ENCODE measurements at places on chromosomes 4 and X.

- no peak for DNase-seq
Measured at GRCh38 chr4:66160606-66161005, 490.3 kb upstream of the EPHA5 start.

GRCh38 chr4:78578674-78579425 lies 27.3 kb downstream of the ANXA3 start:
- no peak for DNase-seq

DNA sequence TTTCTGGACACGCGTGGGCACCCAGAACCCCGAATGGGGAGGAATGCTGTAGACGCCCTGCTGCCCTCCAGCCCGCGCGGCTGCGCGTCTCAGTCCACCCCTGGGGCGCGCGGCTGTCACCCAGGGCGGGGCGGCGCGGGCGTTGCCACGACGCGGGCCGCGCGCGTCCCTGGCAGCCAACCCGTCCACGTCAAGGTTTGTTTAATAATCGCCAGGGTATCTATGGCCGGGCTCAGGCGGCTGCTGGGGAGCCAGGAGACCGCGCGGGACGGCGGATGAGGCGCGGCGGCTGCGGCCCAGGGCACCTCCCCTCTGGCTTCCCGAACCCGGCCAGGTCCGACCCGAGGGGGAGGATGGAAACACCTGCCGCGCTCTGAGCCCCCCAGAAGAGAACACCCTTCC lies at the start of gene SPATA18:
Gene SPATA18 (plus strand): TSS at position 92 of the 402 bp plus-strand sequence. CDS start 401 bp downstream, outside the sequence.
- no peak for DNase-seq

- no peak for DNase-seq
Measured at GRCh38 chrX:906586-906985, 276.0 kb downstream of the SHOX start.

DNA sequence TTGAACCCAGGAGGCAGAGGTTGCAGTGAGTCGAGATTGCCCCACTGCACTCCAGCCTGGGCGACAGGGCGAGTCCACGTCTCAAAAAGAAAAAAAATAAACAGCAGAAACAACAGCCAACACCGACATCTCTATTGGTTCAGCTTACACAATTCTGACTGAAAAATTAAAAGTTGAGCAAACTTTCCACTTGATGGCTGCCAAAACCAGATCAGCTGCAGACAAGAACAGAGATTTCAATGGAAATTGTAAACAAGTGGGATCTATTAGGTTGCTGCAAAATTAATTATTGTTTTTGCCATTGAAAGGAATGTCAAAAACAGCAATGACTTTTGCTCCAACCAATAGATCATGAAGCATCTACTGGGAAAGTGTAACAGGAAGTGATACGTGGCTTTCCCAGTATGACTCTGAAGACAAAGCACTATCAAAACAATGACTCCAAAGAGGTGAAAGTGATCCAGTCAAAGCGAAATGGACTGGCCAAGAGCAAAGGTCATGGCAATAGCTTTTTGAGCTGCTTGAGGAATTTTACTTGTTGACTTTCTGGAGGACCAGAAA lies 26.3 kb downstream of the UPF3B start:
- DNase-seq, result no peak

DNA sequence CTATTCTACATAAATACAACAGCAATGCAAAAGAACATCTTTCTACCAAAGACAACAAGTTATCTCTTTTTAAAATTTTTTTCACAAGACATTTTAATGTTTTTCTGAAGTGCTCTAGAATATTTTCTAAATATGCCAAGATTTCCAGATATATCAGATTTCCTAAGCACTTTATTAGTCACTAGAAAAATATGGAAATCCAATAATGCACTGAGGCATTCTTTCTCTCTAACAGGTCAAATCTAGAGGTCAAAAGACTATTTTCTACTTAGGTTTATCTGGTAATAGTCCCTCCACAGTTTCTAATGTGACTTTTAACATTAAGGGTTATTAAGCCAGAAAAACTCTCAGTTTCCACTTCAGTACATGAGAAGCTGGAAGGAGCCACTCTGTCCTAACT lies 1041.2 kb upstream of the INTU start:
- DNase-seq, result no peak

DNA sequence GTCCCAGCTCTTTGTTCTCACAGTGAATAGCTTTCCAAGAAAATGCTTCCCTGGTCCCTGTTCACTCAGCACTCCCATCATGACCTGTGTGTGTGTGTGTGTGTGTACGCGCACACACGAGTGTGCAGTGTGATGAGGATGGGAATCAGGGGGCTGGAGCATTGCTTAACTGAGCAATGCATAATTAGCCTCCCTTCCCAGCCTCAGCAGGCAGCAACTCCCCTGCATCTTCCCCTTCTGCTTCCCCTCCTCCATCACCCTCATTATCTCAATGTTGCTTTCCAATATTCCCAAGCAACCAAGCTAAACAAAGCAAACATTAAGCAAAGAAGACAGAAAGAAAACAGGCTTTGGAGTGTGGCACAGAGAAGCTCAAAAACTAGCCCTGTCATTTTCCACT lies 137.0 kb downstream of the RBM47 start:
- DNase-seq, result no peak

GRCh38 chr4:85369703-85370380 lies 105.1 kb upstream of the ARHGAP24 start:
- no peak for DNase-seq

DNA sequence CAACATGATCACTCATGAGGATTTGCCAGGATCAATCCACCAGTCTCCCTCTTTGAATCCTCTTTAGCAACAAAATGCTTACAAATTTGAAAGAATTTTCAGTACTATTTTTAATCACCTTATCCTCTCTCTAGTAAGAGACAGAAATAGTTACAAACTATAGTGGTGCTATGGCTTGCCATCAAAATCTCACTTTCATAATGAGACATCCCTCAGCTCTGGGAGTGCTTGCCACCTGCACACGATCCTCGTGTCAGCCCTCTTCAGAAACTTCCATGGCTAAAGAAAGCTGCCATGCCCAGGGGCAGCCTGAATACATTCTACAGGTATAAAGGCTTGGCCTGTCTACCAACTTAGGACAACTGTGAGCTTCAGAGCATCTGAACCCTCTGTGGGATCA lies 5.1 kb upstream of the DHX15 start:
- no peak for DNase-seq

- DNase-seq, result no peak
Measured at GRCh38 chrX:149365552-149365951, 139.6 kb downstream of the IDS start.

GRCh38 chr4:2858451-2859217 lies 15.0 kb downstream of the ADD1 start:
- DNase-seq, result no peak

DNA sequence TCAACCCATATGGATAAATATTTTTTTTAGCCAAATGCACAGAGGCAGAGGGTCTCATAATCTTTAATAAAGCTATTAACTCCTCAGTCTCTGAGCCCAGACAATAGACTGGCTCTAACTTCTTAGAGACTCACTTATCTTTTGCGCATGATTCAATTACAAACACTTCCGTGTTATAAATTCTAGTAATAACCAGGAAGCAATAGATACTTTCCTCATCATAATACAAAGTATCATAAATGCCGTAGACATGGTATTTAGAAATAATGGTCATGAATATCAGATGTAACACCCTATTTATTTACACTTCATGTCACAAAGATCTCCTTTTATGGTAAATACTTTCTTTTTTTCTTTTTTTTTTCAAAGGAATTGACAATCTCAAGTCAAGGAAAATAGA lies 4.4 kb upstream of the GIMD1 start:
- no peak for DNase-seq

- peak; percentile 5 for DNase-seq
Measured at GRCh38 chr4:183098019-183098722, 886 bp upstream of the WWC2 start.

DNA sequence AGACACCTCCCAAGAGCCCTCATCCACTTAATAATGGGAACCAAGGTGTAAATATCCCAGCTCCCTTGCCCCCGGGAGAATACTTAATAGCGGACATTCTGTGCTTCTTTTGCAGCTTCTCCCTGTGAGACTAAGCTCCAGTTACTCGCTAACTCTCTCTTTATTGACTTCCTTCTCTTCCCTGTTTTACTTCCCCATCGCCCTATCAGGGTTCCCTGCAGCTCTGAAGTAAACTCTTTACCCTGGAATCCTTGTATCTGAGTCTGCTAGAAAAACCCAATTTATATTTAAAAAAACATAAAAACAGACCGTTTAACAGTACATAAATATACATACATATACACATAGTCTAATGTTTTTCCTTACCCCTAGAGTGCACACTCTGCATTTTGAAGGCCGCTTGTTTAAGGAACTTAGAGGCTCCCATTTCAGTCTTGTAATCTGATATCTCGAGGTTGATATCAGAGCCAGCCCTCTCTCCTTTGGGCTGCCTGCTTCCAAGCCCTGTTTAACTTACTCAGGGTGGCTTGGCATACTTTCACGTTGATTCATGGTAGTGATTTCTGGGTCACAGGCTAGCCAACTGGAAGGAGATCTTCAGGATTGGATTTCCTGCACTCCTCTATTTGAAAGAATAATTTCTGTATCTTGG lies 177.4 kb upstream of the SCML1 start:
- DNase-seq, result no peak

GRCh38 chr4:104815665-104816064 lies 321.0 kb upstream of the CXXC4 start:
- no peak for DNase-seq

DNA sequence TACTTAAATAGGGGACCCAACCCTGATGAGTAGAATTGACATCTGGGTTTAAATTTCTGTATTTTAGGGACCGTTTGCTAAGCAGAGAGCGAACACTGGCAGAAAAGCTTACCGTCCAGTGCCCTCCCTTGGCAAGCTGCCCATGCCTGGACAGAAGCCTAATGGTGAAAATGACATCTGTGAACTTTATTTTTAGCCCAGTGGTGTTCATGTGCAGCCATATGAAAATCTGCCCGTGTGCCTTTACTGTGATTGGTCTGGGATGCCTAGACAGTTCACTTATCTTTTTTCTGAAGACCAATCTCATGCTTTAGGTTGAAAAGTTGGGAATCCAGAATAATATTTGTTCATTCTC lies 1.1 kb downstream of the STBD1 start:
- DNase-seq, result no peak

DNA sequence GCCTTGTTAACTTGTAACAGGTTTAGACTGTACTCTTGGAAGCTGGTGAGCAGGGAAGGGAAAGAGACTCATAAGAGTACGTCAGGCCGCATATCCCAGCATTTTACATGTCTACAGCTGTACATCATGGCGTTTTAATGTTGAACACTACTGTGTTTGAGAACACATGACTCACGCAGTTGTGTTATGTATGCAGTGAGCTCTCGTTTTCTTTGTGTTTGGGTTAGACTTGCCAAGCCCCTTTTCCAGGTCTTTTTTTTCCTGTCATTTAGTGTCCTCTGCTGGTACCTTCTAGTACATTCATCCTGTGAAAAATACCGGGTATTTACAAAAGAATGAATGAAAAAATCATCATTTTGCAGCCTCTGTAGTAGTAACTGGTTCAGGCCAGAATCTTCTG lies 35.3 kb downstream of the SMS start:
- no peak for DNase-seq

DNA sequence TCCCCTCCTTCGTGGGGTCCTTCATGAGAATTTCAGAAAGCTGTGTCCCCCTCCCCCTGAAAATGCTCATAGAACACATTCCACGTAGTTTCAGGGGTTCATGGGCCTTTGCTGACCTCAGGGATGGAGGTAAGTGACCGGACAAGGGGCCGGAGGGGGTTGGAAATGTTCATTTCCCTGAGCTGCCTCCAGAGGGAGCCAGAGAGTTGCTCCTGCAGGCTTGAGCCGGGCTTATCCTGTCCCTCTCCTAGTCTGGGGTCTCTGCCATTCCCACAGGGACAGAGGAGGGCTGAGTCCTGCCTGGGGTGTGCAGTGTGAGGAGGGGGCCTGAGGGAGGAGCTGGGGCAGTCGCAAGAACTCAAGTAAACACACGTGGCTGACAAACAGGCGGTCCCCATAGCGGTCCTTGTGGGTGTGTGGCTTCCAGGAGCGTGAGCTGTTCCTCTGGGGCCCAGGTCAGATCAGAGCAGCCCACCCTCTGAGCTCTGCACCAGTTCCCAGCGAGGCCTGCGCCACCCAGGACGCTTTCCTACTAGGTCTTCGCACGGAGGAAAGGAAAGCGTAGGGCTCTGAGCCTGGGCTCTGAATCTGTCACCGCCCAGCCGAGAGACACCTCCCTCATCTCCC lies 62.5 kb downstream of the WFS1 start:
- DNase-seq, result no peak

DNA sequence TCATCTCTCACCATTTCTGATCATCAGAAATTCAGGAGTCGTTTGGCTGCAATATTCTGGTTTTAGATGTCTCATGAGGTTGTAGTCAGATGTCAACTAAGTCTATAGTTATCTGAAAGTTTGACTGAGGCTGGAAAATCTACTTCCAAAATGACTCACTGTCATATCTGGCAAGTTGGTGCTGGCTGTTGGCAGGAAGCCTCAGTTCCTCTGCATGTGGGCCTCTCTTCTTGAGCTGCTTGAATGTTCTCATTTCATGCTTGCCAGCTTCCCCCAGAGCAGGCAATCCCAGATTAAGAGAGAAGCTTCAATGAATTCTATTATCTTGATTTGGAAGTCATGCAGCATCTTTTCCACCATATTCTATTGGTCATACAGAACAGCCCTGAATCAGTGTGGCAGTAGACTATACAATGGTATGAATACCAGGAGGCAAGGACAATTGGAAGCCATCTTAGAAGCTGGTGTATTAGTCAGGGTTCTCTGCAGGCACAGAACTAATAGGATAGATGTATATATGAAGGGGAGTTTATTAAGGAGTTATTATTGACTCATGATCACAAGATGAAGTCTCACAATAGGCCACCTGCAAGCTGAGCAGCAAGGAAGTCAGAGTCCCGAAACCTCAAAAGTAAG lies 46.8 kb upstream of the ELF2 start:
- peak; percentile 1 for DNase-seq

- no peak for DNase-seq
Measured at GRCh38 chr4:173488656-173489055, 41.4 kb downstream of the HAND2 start.

DNA sequence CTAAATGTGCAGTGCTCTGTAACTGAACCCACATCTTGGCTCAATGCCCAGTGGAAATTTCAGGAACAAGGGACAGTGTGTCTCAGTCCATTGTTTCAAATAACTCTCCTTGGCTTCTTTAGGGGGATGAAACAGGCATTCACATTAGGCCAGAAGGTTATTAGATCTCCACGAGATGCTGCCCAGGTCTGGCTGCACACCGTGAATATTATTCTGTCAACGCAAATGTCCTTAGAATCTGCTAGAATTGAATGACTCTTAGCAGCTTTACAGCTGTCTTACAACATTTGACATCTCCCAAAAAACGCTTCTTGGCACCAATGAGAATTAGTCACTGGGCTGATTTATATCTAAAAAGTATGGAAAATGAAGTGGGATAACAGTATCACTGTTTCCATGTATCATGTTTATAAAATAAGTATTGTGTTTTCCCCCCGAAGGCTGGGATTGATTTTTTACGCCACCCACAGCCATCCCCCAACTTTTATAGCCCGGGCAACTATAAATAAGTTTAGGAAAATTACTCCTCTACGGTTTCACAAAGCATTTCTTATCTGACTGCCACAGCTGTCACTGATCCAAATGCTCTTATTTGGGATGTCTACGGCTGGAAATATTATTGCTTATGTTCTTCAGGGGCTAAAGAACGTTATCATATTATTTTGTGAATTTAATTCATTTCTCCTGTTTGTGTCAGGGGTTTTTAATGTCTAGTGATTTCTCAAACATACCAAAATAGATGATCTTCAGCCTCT lies 559.7 kb upstream of the FAT1 start:
- DNase-seq, result no peak
